ENCODE measurements at places on chromosomes 6 and 20.

DNA sequence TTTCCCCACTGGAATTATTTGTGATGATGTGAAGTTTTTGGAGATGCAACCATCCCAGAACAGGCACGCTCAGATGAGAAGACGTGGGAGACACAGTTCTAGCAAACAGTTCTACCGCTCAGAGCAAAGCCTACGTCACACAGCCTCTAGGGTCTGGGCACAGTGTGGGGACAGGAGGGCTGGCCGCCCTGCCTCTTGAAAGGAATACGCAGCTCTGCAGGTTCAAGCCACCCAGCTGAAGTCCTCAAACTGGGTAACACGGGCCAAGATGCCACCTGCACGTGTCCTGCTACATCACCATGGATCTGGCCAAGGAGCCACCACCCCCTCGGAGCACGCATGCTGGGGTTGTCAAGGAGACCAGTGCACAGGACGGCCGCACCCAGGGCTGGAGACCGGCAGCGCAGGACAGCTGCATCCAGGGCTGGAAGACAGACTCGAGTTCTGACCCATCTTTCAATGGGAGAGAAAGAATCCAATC is 75.0 kb downstream of the NOL4L start:
- DNase-seq: no peak

DNA sequence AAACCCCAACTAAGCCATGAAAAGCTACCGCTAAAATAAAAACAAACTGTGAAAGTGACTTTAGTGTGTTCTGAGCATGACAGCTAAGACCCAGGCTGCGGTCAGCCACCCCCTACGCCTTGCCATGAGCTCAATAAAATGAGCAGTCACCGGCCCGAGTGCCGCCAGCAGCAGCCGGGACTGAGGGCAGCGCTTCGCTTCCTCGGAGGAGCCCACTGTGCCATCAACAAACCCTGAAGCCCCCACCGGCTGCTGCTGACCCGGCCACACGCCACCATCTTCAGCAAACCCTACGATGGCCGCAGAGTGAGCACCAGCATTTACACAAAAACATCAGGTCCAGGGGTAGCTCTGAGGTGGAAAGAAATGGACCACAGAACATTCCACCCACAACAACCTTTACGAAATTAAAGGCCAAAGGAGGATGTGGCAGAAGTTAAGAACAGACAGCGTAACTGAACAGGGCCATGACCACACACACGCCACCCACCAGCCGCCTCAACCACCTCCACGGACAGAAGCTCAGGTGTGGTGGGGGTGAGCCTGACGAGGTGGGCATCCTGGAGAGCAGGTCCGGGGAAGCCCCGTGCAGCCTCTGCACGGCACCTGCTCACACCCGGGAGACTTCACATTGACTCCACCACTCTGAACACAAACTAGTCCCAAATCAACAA is 67.0 kb downstream of the THBS2 start:
- DNase-seq: no peak

- no peak for DNase-seq
Observed at GRCh38 chr6:140845701-140846100, 1287.0 kb upstream of the GJE1 start.

GRCh38 chr6:1449896-1450295 is 60.5 kb downstream of the FOXF2 start:
- DNase-seq: no peak

DNA sequence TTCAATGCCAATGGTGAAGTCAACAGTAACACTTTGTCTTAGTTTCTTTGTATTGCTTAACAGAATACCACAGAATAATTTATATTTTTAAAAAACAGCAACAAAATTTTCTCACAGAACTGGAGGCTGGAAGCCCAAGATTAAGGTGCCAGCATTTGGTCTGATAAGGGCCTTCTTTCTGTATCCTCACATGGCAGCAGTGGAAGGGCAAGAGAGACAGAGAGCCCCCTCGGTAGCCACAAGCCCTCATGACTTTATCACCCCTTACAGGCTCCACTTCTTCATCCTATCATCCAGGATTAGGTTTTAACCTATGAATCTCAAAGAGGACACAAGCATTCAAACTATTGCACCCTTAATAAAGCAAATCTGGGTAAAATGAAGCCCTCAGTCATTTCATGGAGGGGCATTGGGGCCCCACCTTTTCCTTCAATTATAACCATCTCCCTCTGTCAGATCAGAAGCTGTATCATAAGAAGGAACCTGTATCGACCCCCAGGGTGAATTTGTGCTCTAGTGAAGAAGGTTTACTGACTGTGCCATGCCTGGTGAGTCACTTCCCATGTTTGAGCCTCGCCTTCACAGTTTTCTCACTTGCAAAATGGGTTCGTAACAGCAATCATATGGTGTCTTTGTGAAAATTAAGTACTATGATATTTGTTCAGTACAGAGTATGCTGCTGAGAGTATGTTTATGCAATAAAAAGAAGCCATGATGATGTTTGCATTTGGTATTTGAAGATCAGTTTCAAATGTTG is 178.2 kb downstream of the LRFN2 start:
- DNase-seq: no peak

GRCh38 chr6:66900133-66901083 is 1193.4 kb upstream of the EYS start:
- no peak for DNase-seq

GRCh38 chr6:65798280-65799014 is 91.4 kb upstream of the EYS start:
- no peak for DNase-seq

DNA sequence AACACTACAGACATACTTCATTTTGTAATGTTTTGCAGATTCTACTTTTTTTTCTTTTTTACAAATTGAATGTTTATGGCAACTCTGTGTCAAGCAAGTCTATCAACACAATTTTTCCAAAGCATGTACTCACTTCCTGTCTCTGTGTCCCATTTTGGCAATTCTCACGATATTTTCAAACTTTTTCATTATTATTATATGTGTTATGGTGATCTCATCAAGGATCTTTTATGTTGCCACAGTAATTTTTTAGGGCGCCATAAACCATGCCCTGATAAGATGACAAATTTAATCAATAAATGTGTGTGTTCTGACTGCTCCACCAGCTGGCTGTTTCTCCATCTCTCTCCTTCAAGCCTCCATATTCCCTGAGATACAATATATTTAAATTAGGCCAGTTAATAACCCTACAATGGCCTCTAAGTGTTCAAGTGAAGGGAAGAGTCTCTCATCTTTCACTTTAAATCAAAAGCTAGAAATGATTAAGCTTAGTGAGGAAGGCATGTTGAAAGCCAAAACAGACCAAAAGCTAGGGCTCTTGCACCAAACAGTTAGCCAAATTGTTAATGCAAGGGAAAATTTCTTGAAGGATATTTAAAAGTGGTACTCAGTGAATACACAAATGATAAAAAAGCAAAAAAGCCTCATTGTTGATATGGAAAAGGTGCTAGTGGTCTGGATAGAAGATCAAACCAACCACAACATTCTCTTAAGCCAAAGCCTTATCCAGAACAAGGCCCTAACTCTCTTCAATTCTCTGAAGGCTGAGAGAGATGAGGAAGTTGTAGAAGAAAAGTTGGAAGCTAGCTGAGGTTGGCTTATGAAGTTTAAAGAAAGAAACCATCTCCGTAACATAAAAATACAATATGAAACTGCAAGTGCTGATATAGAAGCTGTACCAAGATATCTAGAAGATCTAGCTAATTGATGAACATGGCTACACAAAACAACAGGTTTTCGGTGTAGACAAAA is 194.4 kb upstream of the TAB2 start:
- no peak for DNase-seq

DNA sequence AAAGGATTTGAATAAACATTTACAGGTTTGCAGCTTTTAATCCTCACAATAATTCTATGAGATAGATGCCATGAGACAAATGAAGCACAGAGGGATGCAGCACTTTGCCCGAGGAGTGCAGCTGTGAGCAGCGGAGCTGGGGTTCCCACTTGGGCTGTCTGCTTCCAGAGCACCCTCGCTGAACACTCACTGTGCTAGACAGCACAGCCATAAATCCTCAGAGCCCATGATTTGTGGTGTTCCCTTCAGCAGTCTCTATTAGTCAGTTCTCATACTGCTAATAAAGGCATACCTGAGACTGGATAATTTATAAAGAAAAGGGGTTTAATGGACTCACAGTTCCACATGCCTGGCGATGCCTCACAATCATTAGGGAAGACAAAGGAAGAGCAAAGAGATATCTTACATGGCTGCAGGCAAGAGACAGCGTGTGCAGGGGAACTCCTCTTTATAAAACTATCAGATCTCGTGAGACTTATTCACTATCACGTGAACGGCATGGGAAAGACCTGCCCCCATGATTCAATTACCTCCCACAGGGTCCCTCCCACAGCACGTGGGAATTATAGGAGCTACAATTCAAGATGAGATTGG is 25.3 kb upstream of the CTAGE9 start:
- no peak for DNase-seq

DNA sequence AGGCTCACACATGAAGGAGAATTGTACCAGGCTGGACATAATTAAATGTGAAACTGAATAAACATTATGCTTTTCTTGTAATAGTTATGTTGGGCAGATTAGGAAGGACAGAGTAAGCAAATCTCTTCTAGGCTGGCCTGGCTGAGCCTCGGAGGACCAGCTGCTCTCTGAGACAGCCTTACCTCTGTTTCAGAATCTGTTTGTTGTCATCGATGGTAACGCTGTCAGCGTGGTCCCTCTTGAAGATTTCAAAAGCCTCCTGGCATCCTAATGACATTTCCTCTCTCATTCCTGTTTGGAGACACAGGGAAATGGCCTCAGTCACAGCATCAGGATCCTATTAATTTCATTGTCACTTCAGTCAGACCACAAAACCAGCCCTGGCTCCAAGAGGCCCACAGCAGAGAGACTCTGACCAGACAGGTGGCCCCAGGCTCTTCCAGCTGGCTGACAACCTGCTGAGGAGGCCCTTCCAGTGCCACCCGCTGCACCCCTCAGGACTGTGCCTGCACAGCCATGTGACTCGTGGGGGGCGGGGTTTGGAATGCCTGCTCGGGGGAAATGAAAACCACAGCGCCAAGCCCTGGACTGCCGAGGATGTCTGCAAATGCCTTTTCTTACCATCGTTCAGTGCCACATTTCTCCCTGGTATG is 108.5 kb upstream of the KCNK16 start:
- DNase-seq: no peak

GRCh38 chr20:33731693-33732165 is at the start of gene ZNF341:
Gene ZNF341, plus strand, starts transcription at chr20:33731996. Its CDS starts 26 bp downstream, at chr20:33732022.
- peak; percentile 83 for DNase-seq

- peak; percentile 49 for DNase-seq
Observed at GRCh38 chr6:38638941-38639497, 710 bp downstream of the BTBD9 start.

- DNase-seq: no peak
Observed at GRCh38 chr6:2102316-2102883, 143.0 kb downstream of the GMDS start.

DNA sequence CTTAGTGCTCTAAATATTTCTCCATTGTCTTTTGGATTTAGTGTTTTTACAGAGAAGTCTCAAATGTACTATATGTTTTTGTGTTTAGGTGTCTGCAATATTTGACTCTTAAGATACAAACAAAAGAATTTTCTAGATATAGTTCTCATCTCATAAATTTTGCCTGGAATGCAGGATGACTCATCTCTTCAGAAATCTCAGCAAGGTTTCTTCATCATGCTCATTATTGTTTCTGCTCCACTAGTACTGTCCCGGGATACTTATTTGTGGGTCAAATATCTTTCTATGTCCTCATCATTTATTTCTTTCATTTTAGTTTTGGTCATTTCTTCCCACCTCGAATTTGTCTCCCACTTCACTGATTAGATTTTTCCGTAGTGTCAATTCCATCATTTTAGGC is 9.5 kb downstream of the AHI1 start:
- no peak for DNase-seq

DNA sequence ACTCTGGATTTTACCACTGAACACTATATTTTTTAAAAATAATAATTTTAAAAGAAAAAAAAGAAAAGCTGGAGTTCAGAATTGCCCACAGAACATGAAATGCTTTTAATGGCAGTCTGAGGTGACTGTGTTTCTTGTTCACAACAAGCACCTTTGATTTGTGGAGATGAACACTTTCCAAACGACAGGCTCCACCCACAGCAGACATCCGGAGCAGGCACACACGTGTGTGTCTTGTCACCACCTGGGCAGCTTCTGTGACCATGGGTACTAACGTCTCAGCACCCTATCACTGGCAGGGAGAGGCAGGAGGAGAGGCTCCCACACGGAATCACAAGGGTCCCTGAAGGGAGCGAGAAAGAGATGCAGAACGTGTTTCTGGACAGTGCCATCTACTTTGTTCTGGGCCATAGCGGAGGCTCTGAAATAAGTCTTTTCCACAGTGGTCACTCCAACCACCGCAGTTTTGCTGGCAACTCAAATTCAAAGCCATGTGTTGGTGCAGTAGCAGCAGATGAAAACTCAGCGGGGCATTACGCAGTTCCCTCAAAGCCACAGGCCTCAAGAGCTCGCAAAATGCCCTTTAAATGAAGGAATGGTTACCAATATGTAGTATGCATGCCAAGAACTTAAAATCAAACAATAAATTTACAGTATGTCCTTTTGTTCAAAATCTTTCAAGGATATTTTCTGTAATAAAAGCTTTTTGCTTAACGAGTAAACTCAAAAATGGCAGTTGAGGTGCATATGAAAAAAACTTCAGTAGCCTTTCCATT is 242.2 kb downstream of the FOXC1 start:
- no peak for DNase-seq

GRCh38 chr6:159959976-159960384 is 8.9 kb upstream of the IGF2R start:
- no peak for DNase-seq

DNA sequence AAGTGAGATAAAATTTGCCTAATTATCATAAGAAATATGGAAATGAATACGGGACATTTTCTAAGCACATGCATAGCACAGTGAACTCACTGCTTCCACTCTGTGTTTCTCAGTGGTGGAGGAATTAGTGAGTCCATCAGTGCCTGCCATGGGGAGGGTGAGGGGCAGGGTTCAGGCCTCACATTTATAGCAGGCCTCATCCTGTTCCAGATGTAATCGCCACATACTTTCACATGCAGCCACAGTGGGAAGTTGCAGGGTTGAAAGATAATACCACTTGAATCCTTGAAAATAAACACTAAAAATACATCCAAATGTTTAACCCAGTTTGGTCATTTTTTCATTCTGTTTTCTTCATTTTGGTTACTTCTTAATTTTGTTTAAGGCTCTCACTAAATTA is 29.9 kb upstream of the ANKEF1 start:
- no peak for DNase-seq

GRCh38 chr6:148945301-148946021 is 198.6 kb downstream of the UST start:
- no peak for DNase-seq

- DNase-seq: no peak
Observed at GRCh38 chr6:170524172-170524502, 29.0 kb downstream of the PSMB1 start.

DNA sequence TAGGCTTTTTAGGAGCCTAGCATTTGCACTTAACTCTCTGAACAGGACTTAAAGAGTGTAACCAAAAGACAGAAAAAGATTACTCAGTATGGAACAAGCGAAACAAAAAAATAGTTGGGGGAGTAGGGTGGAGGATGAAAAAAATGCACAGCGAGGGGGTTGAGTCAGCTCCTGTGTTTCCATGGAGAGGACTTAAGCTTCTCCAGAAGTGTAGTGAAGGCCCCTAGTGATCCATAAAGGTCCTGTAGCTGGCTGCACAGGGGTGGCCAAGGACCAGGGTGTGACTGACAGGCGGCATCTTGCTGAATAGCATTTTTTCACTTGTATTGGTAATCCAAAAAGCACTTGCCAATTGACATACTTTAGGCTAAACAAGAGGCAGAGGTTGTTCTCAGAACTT is 533.9 kb downstream of the RFPL4B start:
- no peak for DNase-seq

Data from T-helper 9 cell (primary cell).